Pancreas (tissue), 10 donors: ENCODE measurements at places on chromosomes 13 and 19. TPM values are rescaled to one million over a fixed set of nuclear protein-coding genes. Genes with fewer than 3 reads are reported as not detected.
A peak's percentile ranks its signal among the peaks of the same experiment; 100 is the strongest.

TARM1 gene
- not detected for total RNA-seq

KLC3 gene
- 2.4 TPM for total RNA-seq

ZBTB32 gene
- total RNA-seq = not detected

VSIG10L gene
- 0.19 TPM for total RNA-seq

ZNF296 gene
- 0.20 TPM for total RNA-seq

COX6B2 gene
- not detected for total RNA-seq

ZNF729 gene
- total RNA-seq = not detected

- no peak for DNase-seq
These were observed 127.8 kb upstream of the SPATA13 start for GRCh38 chr13:24032674-24033073.

GRCh38 chr13:97826421-97827012 is 127.0 kb upstream of the IPO5 start:
- DNase-seq = no peak

DNA sequence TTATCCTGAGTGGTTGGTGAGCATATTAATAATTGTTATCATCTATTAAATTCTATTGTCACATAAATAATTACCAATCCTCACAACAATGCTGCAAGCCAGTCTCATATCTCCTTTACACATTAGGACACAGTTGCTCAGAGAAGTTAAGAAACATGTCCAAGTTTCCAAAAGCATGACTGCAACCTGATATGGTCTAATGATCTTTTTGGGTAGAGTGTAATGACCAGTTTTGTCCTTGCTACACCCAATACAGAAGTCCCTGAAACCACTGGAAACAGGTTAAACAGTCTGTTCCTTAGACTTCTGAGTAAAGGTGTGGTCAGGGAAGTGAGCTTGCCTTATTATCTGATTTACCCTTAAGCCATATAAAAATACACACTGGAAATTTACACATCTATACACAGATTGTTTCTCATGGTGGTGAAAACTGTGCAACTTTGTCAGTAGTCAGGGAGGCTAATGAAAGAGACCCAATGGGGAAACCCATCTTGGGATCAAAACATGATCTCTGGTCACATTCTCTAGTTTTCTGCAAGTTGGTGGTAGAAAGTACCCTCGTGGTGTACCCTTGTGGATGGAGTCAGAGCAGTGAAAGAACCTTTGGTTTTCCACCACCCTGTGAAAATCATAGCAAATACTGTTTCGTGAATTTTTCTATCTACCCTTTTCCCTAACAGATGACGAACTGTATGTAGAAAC is 146.0 kb upstream of the KLF12 start:
- no peak for DNase-seq

- DNase-seq = no peak
These were observed 258.4 kb upstream of the SLC10A2 start for GRCh38 chr13:103324641-103325040.

GRCh38 chr19:46603752-46604231 is 2.7 kb downstream of the CALM3 start:
- no peak for DNase-seq

GRCh38 chr13:44318161-44318560 is 55.5 kb upstream of the SERP2 start:
- no peak for DNase-seq

DNA sequence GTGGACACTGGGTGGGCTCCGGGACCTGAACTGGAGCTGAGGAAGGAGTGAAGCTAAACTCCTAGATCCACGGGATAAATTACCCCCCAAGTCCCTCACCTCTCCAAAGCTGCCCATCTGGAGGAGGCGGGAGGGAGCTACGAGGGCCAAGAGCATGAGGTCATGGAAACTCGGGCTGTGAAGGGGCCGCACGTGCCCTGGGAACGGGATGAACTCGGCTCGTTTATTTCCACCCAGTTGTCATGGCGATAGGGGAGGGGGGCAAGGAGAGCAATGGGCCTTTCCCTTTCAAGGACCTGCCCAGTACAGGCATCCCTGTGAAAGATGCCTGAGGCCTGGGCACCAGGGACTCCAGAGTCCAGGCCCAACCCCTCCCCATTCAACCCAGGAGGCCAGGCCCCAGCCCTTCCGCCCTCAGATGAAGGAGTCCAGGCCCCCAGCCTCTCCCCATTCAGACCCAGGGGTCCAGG is 3.8 kb downstream of the PPP1R12C start:
- DNase-seq = no peak

DNA sequence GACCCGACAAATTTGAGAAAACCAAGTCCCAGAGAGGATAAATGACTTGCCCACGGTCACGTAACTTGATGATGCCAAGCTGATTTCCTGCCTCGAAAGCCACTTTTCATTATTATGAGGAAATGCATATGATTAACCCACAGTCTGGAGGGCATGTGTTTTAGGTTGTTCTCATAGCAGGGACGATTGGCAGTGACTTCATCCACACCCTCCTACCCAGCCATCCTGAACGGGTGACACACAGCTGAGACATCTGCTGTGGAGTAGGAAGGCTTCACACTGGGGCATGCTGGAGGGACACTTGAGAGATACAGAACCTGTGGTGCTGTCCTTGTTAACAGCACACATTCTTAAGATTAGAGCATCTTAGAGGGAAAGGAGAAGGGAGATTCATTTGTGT is 65.4 kb upstream of the WDFY2 start:
- no peak for DNase-seq

DNA sequence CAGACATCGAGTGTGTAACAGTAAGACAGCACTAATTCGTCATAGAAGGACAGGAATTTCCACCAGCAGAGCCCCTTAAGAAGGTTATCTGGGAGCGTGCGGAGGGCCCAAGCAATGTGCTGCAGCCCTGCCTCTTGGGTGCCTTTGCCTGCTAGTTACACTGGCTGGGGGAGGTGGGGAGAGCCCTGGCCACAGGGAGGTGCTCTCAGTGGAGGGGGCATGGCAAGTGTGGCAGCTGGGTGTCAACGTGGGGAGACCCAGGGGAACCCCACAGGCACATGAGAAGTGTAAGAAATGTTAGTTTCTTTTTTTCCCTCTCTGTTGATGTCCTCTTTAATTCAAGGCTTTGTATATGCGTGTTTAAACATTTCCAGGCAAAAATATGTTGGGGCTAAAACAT is 50.9 kb upstream of the TMTC4 start:
- DNase-seq = no peak

DNA sequence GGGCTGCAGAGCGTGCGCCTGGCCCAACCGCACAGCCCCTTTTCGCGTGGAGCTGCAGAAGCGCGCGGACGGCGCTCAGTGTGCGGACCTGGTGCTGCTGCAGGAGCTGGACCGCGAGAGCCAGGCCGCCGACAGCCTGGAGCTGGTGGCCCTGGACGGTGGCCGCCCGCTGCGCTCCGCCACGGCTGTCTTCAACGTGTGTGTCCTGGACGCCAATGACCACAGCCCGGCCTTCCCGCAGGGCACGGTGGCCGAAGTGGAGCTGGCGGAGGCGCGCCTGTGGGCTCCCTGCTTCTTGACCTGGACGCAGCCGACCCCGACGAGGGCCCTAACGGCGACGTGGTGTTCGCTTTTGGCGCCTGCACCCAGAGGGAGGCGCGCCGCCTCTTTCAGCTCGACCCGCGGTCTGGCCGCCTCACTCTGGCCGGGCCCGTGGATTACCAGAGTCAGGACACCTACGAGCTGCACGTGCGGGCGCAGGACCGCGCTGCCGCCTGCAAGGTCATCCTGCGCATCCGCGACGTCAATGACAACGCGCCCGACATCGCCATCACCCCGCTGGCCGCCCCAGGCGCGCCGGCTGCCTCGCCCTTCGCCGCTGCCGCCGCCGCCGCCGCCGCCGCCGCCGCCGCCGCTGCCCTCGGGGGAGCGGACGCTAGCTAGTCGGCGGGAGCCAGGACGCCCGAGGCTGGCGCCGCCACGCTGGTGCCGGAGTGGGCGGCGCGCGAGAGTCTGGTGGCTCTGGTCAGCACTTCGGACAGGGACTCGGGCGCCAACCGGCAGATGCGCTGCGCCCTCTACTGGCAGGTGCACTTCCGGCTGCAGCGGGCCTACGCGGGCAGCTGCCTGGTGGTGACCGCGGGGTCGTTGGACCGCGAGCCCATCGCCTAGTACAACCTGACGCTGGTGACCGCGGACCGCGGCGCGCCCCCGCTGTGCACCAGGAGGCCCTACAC is 172.2 kb downstream of the OLFM4 start:
- DNase-seq = peak; percentile 72

GRCh38 chr19:4186087-4186993 is 3.9 kb downstream of the ANKRD24 start:
- DNase-seq = peak; percentile 80

GRCh38 chr13:92251671-92252210 is 853.3 kb downstream of the GPC5 start:
- DNase-seq = no peak

DNA sequence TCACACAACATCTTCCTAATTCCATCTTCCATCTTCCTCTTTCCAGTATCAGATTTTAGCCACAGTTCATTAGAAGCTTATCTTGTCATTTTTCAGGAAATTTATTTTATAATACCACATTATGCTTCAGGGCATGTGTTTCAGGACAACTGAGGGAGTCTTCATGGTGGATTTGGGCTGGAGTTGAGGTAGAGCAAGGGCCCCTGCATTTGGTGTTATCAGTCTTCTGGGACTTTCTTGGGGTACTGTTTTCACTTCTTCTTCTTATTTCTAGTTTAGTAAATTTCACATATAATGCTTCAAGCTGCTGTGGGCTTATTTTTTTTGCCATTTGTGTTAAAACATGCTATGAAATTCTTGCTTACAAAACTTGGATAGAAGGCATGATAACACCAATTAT is 188.7 kb downstream of the LHFPL6 start:
- no peak for DNase-seq

- DNase-seq = no peak
These were observed 38.6 kb downstream of the GATAD2A start for GRCh38 chr19:19443902-19444680.

DNA sequence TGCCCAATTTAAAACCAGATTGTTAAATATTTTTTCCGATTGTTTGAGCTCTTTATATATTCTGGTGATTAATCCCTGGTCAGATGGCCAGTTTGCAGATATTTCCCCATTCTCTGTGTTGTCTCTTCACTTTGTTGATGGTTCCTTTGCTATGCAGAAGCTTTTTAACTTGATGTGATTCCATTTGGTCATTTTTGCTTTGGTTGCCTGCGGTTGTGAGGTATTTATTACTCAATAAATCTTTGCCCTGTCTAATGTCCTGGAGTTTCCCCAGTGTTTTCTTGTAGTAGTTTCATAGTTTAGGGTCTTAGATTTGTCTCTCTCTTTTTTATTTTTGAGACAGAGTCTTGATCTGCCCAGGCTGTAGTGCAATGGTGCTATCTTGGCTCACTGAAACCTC is 23.8 kb upstream of the LMO7 start:
- DNase-seq = no peak

- no peak for DNase-seq
These were observed 7.5 kb upstream of the CTXN1 start for GRCh38 chr19:7933411-7933810.

DNA sequence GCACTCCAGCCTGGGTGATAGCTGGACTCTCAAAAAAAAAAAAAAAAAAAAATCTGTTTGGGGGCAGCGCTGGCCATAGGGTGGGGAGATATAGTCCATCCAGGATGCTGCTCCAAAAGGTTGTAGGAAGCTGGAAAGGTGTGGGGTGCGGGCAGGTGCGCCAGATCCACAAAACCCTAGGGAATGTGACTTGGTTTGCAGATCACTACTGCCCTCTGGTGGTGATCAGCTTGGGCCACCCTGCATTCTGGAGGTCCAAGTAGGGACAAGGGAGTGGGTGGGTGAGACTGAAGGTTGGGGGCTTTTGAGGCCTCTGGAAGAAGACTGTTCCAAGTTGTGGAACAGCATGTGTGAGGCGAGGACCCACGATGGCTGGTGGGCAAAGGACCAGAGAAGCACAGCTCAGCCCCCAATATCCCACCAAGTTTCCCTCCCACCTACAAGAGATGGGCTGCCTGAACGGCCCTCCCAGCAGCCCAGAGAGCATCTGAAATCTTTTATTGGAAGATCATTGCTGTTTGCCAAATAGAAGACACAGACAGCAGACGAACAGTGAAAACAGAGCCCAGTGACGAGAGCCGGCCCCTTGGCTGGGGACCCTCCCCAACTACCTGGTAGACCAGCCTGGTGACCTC is 10.4 kb upstream of the TYK2 start:
- peak; percentile 59 for DNase-seq

- peak; percentile 50 for DNase-seq
These were observed at the start of gene KISS1R for GRCh38 chr19:917323-918151. Gene KISS1R, plus strand, starts transcription at chr19:917333. Its CDS starts 170 bp downstream, at chr19:917503.
